ENCODE measurements at places on chromosomes 5 and 9. TPM values are rescaled to one million over a fixed set of nuclear protein-coding genes. Genes with fewer than 3 reads are reported as not detected.
A peak's percentile ranks its signal among the peaks of the same experiment; 100 is the strongest.

PCDHB10 gene
- 0.62 TPM for total RNA-seq

GCNT4 gene
- not detected for total RNA-seq

SUSD3 gene
- not detected for total RNA-seq

CDH12 gene
- not detected for total RNA-seq

DAB2 gene
- total RNA-seq = 245 TPM

GABBR2 gene
- 9.2 TPM for total RNA-seq

TGFBI gene
- 6.5 TPM for total RNA-seq

OR1J2 gene
- total RNA-seq = not detected

FOXD4 gene
- 0.42 TPM for total RNA-seq

SPINK4 gene
- total RNA-seq = not detected

PRRT1B gene
- not detected for total RNA-seq

SPINK14 gene
- total RNA-seq = not detected

- DNase-seq = no peak
These were observed 111.8 kb downstream of the CAVIN4 start for GRCh38 chr9:100689635-100690034.

GRCh38 chr5:31768046-31768445, 129.1 kb downstream of the PDZD2 start:
- DNase-seq = no peak

GRCh38 chr5:152631221-152631620, 226.1 kb upstream of the NMUR2 start:
- no peak for DNase-seq

- no peak for DNase-seq
These were observed 41.3 kb upstream of the MIER3 start for GRCh38 chr5:56993241-56993640.

- no peak for DNase-seq
These were observed 323.6 kb downstream of the NFIB start for GRCh38 chr9:13990331-13990730.

DNA sequence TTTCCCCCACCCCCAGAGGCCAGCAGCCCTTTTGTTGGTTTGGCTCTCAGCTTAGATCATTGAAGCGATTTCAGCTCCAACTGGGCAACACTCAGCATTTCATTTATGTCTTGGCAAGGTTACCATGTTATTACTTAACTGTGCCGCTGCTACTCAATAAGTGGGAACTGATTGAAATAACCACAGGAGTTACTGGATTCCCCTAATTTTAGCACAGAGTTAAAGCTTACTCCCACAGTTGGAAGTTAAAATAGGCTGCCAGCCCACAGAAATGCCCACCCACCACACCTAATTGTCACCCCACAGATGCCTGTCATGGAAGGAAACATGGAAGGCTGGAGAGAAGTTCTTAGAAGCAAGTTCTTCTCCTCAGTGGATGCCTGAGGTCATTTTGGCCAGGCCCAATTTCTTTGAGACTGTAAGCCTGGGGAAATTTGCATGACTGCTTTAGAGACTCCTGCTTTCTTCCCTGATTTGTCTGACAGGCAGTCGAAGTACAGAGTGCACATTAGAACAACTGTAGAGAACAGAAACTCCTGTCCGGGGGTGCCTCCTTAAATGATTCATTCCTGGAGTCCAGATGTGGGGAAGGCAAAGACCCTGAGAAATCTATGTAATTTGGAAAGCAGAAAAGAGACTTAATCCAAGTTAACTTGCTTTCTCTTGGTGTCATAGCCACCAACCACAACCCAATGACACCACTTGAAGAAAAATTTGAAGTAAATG, 370.0 kb downstream of the ZSWIM6 start:
- no peak for DNase-seq

GRCh38 chr5:129362456-129362855, 97.6 kb upstream of the ADAMTS19 start:
- no peak for DNase-seq

DNA sequence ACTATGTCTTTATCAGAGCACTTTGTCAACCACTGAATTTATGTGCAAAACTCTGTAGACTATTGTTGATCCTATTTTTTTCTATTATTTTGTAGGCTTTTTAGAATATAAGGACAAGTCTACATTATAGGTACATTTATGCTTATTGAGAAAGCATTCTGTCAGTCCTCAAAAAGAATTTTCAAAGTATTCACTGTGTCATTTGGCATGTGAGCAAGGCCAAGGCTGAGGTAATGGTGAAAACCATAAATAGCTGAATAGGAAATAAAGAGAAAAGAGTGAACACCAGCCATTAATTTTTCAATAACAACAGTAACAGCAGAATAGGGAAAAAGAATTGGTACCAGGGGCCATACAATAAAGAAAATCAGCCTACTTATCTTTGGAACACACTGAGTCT, 21.0 kb downstream of the SKIC3 start:
- DNase-seq = no peak

DNA sequence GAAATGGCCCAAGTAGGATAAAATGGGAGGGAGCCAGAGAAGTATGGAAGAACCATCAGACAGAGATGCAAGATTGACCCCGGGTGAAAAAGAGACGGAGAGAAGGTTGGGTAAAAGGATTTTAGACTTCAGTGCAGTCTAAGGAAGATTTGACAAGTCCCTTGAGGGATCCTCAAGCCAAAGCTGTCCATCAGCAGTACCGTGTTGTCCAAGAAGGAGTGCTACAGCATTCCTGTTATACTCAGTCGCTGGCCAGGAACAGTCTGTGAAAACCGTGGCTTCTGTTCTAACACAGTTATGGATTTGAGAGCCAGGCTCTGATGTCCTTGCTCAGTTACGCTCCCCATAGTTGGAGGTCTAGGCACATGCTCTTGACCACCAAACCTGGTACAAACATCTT, 383.9 kb upstream of the DAB2 start:
- no peak for DNase-seq

DNA sequence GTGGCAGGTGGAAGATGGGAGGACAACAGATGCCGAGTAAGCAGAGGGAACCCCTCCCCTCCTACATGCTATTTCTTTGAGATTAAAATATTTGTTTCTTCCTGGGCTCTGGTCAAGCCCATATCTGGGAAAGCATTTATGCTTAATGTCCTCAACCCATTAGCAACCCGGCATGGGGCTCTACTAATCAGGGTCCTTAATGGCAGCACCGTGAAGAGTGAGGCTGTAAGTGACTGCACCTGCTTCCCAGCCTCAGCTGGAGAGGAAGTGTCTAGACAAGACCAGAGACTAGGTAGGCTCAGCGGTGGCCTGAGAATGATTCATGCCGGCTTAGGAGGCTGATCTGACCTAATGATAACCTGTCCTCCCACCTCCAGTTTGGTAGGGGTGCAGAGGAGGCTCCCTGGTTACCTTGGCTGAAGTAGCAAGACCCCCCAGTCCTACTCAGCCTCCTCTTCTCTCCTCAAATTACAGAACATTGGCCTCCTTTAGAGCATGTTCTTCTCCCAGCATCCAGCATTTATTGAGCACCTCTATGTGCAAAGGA, 61.3 kb upstream of the HSPA9 start:
- no peak for DNase-seq

- no peak for DNase-seq
These were observed 153.4 kb downstream of the SEC61B start for GRCh38 chr9:99375481-99375880.

- no peak for DNase-seq
These were observed 546.8 kb downstream of the LRRC70 start for GRCh38 chr5:63125392-63125791.

GRCh38 chr5:41193456-41194205, 19.7 kb downstream of the C6 start:
- peak; percentile 7 for DNase-seq

DNA sequence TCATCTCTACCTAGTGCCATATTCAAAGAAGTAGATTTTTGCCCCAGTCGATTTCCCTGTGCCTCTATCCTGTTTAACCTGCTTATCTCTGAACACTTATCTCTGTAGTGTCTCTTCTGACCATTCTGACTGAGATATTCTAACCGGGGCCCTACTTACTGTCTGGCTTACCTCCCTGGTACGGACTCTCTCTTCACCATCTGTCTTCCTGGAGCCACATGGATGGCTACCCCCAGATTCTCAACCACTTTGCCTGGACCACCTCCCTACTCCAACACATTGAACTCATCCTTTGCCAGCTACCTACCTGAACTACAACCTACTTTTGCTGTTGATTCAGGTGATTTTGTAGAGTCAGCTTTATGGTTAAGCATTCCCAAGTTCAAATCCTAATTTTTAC, 397.4 kb upstream of the SLC24A2 start:
- DNase-seq = no peak

GRCh38 chr9:98453589-98454311, 198.3 kb upstream of the TBC1D2 start:
- DNase-seq = no peak

DNA sequence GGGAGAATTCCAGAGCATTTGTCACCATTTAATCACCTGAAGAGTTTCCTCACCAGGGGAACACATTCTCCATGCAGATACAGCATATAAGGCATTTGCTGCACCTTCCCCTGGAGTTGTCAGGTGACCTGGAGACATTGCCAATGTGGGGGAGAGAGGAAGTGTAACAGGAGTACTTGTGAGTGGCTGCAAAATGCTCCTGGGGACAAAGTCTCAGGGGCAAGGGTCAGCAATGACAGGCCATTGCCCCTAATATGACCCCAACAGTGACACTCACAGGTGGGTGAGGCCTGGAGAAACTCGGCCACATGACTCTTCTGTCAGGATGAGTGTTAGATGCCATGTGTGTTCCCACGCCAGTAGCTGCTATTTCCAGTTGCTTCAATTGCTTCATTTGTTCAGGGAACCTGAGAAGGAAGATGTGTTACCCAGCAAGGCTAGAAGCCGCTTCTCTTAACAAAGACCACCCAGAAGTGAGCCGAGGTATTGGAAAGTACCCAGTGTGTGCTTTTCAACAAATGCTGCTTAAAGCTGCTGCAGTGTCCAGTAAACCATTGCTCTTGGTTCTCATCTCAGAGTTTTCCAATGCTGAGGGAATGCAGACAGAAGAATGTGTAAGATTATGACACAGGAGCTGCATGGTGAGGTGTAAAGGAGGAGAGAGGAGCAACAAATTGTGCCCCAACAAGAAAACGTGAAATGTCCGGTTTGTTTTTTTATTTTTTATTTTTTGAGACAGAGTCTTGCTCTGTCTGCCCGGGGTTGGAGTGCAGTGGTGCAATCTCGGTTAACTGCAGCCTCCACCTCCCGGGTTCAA, 128.2 kb upstream of the SLC44A1 start:
- DNase-seq = no peak

- no peak for DNase-seq
These were observed 135.2 kb upstream of the RAPGEF1 start for GRCh38 chr9:131874916-131875670.

GRCh38 chr5:82396871-82397514, 118.8 kb upstream of the RPS23 start:
- peak; percentile 98 for DNase-seq

DNA sequence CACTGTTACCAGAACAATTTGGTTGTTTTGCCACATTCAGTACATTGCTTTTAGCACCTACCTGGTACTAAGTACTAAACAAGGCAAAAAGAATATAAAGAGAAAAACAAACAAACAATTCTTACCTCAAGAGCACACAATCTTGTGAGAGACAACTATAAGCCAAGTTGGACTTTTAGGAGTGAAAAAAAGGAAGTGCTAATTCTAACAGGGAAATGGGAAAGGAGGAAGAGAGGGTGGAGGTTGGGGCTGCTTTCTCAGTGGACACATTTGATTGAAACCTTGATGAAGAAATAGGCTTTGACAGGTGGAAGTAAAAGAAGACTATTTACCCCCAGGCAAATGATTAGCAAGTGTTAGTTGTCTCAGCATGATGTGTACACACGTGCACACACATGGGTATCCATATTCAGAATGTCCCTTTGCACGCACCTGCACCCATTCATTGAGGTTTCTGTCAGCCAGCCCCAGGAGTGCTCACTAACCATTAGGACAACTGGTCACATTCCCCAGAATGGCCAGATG, 302.6 kb downstream of the ACTL7B start:
- no peak for DNase-seq

DNA sequence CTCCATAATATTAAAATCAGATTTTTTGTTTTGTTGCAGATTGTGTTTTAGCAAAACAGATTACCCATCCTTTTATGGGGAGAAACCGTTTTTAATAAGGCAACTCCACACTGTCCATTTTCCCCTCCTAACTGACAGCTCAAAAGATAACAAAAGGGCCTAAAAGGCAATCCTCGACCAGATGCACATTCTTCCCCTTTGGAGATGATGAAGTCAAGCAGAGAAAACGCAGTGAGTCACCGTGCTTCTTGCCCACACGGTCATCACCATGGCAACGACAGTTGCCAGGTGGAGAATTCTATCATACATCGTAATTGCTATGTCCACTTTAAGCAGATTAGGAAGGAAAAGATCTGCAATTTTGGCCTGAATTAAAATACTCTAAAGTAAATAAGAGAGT, 96.4 kb downstream of the DIRAS2 start:
- no peak for DNase-seq

- DNase-seq = no peak
These were observed 86.2 kb downstream of the PTPN3 start for GRCh38 chr9:109411798-109412352.

DNA sequence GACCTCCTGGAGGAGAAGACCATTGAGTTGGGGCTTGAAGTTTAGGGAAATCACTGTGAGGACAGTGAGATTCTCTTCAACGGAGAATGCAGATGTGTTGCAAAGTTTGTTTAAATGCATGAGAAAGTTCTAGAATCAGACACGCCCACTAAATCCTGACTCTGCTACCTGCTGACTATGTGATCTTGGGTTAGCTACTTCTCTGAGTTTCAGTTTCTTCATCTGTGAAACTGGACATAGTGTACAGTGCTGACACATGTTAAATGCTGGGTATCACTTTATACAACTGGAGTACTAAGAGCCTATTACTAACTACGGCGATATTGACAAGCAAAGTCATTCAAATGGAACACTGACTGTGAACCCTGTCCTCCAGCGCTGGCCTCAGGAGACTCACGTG, 255.5 kb downstream of the HSPA4 start:
- DNase-seq = no peak

DNA sequence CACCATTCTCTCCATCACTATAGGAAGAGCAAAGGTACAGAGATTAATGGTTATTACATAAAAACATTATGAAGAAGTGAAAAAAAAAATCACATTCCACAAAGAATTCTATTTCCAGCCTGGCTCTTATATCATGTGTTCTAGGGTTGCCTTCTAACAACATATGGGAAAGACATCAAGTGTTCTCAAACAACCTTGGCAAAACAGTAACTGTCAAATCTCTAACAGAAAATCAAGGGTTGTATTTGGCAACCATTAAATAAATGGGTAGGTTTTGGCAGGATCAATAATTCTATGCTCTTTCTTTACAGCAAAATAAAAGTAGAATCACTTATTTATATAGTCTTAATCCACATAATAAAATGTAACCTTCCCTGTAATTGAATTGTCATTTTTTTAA, 728.9 kb downstream of the MAT2B start:
- DNase-seq = no peak

DNA sequence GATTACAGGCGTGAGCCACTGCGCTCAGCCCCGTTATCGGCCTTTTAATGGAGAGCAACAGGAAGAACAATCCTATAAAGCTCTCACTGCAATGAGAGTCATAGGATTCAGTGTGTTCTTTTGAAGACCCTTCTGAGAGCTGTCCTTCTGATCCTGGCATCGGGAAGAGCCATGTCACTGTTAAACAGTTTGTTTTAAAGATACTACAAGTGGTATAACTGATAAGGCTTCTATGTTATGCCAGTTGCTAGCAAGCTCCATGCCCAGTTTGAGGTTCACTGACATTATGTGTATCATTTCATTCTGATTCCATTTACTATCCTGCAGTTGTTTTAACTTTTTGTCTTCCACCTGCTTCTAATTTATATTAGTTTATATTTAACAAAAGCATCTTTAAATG, 55.8 kb downstream of the GNAQ start:
- DNase-seq = no peak

Data from endothelial cell of umbilical vein (primary cell).